Osteoblast (primary cell): ENCODE measurements at places on chromosomes 1 and 21. TPM values are rescaled to one million over a fixed set of nuclear protein-coding genes. Genes with fewer than 3 reads are reported as not detected.

- DNase-seq = no peak
These were observed 327.9 kb downstream of the TTLL7 start for GRCh38 chr1:83670909-83671565.

GRCh38 chr1:189764391-189765320 is 713.0 kb downstream of the BRINP3 start:
- no peak for DNase-seq

DNA sequence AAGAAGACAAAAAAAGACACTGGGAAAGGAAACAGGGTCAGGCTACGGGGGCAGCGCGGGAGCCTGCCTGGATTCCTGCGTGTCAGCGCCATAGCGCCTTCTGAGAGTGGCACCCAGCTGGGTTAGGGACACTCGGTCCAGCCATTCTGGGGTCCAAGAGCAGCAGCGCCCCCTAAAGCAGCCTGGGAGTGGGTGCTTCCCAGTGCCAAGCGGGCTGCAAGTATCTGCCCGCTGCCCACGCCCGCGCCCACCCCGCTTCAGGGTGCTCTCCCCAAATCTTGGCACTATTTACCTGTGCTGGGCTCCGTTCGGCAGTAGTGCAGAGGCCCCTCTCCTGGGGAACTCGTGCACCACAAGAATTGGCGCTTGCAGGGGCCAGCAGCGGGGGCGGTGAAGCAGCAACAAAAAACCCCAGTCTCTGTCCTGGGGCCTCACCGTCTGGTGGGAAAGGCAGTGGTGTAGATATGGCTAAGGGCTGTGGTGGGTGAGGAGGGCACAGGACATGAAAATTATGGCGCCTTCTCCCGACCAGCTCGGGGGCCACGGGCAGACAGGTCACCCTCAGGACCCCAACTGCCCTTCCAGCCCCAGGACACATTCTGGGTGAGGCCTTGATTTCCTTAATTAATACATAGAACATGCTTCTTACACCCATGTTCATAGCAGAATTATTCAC is 24.1 kb upstream of the LBR start:
- no peak for DNase-seq

DNA sequence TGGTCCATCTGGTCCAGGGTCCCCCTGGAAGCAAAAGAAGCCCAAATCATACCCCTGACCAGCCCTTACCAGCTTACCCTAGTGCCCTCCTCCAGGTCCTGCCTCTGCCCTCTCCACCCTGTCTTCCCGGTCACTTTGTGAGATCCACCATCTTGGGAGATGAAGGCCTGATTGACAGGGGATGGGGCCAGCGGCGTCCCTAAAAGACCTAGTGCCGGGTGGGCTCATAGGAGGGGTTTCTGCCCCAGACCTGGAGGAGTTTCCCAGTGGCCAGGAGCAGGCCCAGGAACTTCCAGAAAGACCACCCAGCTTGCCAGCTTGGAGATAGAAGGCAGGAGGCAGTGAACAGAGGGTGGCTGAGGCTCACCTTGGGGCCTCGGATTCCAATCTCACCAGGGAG is 5.4 kb downstream of the COL9A2 start:
- DNase-seq = peak; percentile 68

DNA sequence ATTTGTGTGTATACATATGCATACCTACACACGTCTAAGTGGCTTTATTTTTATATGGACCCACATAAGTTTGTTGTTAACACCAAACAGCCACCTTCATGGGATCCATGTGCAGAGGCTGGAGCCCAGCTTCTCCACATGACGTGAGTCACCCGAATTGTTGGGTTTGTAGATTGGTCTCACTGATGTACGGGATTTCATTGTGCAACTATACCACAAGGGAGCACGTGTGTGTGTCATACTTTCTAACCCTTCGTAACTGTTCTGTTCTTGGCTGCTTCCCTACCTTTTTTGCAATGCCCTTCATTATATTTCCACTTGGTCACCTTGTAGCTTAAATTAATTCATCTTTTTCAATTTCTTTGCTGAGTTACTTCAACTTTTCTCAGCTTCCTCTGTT is 21.0 kb downstream of the SPRTN start:
- peak; percentile 67 for DNase-seq

DNA sequence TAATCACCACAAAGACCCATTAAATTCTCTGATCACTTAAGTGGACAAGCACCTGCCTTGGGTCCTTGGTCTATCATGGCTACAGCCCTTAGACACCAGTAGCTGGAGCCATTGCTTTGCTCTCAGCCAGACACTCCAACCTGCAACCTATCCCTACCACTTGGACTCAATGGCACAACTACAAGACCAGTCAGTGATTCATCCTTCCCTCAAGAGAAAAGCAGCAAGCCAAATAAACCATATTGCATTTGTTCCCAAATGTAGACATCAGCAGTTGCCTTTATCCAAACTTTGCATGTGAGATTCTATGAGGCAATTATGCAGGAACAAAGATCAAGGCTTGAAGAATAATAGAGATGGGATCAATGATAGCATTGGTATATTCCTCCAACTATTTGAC is 263.4 kb downstream of the HHIPL2 start:
- no peak for DNase-seq

- no peak for DNase-seq
These were observed 19.4 kb upstream of the KCNE1 start for GRCh38 chr21:34531399-34531798.

- no peak for DNase-seq
These were observed 252.1 kb downstream of the KAZN start for GRCh38 chr1:14850563-14850962.

DNA sequence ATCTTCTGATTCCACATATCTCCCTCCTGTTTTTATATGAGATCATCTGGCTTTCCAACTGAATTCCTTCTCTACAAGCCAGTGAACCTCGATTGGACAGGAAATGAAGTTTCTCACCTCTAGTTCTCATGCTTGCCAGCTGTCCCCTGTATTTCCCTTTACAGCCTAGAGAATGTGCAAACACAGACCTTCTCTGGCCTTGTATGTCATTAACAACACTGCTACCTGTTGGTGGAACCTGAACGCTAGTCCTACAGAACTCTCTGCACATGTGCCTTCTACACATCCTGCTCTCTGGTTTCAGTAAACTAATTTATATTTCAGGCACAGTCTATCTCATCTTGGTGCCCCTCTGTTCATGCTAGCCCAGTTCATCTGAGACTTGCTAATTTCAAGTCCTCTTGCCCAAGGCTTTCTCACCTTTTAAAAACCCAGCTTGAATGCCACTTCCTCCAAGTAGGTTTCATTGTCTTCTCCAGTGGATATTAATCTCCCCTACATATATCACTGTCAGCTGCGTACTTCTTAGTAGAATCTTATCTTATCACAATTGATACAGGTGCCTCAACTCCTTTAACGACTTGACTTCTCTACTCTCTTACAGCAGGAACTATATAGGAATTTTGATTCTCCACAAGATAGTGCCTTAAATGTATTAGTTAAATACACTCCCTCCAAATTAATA is 549.9 kb downstream of the PLPP3 start:
- peak; percentile 1 for DNase-seq

DNA sequence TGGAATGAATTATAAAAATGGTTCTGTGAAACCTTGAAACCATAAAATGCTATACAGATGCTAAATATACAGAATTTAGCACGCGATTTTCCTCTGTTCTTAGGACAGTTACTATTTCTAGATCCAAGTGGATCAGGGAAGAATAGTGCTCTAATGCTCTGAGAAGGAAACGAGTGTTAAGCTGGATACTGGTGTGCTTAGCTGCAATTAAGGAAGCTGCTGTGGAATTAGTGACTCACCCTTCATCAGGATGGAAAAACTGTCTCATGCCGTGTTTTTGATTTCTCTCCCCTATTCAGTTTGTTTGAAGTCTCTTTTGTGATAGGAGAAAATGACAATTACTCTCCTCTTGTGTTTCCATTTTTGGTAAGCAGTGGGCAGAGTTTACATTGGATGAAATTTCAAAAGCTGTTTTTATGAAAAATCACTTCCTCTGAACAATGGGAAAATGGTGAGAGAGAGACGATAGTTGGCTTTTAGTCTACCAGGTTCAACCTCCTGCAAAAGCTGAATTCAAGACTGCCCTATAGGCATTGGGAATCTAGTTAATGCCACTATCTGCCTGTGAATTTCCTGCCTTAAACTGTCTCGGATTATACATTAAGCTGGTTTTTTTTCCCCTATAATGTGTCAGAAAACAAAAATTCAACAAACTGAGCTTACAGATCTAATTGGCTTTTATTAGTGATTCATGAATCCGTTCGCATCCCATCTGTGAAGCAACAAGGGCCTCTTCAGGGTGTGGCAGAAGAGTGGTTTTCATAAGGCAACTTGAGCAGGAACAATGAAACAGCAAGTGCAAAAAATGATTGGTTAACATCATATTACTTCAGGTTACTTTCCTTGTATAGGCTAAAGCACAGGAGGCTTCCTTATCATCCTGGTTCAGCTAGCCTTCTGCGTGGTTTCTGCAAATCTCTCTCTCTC is 179.8 kb downstream of the ST6GALNAC3 start:
- DNase-seq = no peak

DNA sequence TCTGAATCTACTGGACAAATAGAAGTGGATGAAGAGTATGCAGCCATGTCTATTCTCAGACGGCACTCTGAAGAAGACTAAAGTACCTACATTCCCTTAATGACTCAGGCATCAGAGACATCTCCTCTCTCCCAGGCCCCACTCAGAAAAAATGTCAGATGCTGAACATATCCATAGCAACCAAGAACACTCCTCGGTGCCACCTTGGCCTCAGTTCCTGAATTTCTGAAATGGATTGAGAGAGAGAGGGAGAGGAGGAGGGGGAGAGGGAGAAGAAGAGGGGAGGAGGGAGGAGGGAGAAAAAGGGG is 16.0 kb upstream of the OVAAL start:
- DNase-seq = peak; percentile 72

DNA sequence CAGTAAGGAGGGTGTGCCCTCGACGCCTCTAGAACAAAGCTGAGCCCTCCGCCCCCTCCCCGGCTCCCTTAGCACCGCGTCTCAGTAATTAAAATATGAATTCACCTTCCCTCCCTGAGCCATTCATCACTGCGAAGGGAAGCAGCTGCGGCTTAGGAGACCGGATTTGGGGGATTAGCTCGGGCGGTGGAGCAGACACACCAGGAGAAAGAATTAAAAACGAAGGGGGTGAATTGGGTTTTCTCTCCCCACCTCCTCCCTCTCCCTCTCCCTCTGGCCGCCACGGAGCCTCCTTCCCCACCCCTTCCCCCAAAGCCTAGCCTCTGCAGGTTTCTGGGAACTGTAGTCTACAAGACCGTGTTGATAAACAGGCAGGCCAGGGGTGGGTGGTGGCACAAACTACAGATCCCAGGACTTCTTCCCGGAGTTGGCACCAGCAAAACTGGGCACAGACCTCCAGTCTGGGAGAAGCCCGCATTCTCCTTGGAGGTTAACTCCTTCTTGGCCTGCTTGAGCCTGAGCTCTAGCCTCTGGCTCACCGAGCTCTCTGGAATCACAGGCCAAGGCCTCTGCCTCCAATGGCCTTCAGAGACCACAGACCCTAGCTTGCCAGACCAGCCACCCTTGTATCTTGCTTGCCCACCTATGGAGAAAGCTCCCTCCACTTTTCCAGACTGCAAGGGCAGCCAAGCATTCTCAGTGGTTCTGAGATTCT is 10.8 kb downstream of the BLACAT1 start:
- peak; percentile 76 for DNase-seq

GRCh38 chr1:43147625-43148327 is 24.3 kb downstream of the EBNA1BP2 start:
- DNase-seq = peak; percentile 86

GRCh38 chr21:43808367-43808766 is 19.0 kb downstream of the RRP1 start:
- peak; percentile 85 for DNase-seq

GRCh38 chr1:168921629-168922028 is 184.9 kb upstream of the ATP1B1 start:
- DNase-seq = no peak

DNA sequence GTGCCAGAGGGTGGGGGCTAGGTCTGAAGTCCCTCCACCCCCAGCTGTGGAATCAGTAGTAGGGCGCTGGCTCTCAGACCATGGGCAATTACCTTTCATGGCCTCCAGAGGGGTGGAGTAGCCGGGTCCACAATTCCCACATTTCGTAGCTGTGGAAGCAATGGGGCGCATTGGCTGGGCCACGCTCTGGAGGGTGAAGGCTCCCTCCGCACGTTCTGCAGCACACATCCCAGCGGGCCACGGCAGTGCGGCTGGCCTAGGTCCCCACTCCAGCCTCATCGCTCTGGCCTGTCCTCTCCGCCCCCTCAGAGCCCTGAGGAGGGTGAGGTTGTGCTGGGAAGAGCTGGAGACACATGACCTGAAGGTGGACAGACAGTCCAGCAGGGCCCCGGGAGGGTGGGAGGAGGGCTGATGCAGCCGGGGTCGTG is 2.9 kb downstream of the SELENBP1 start:
- DNase-seq = peak; percentile 73

- DNase-seq = no peak
These were observed 12.3 kb upstream of the LRRC8D start for GRCh38 chr1:89808441-89809117.

- peak; percentile 67 for DNase-seq
These were observed 8.5 kb upstream of the GNB1 start for GRCh38 chr1:1899266-1899966.

DNA sequence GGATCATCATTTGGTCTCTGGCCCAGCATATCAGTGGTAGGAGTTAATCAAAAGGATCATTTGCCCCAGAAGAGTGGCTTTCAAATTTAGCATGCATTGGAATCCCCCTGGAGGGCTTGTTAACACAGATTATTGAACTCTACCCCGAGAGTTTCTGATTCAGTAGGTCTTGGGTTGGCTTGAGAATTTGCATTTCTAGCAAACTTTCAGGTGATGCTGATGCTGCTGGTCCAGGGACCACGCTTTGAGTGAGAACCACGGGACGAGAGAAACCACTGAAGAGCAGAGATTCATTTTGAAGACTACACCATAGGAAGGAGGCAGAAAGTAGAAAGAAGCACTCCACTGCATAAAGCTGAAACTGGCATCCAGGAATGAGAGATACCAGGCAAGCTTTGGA is 81.3 kb upstream of the DUSP10 start:
- no peak for DNase-seq

TRPM2 gene
- under 0.01 and 0.36 TPM in 2 replicates for total RNA-seq

PEX11B gene
- total RNA-seq = 18.9 and 20.3 TPM in 2 replicates

S100A7 gene
- not detected in 2 replicates for total RNA-seq

OR2AK2 gene
- total RNA-seq = not detected in 2 replicates

LCE2A gene
- total RNA-seq = not detected in 2 replicates

SMIM1 gene
- not detected in 2 replicates for total RNA-seq

TDRD5 gene
- not detected in 2 replicates for total RNA-seq

ENTREP3 gene
- total RNA-seq = 6.5 and 7.7 TPM in 2 replicates
